ENCODE measurements at places on chromosomes 1 and 21.

DNA sequence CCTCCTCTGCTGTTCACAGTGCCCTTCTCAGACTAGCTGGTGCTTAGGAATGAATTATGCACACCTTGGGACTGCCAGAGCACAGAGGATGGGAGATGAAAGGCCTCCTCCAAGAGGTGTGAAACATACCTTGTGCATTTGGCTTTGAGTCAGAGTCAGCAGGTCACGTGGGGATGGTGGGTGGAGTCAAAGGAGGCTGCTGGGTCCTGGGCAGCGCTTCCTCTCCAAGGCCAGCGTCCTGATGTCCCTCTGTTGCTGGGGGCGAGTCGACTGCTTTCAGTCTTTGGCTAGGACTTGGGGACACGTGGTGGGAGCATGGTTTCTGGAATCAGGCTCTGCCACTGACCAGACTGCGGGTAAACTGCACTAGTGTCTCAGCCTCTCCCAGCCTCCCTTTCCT is 91.2 kb downstream of the AJAP1 start:
- no peak for DNase-seq

DNA sequence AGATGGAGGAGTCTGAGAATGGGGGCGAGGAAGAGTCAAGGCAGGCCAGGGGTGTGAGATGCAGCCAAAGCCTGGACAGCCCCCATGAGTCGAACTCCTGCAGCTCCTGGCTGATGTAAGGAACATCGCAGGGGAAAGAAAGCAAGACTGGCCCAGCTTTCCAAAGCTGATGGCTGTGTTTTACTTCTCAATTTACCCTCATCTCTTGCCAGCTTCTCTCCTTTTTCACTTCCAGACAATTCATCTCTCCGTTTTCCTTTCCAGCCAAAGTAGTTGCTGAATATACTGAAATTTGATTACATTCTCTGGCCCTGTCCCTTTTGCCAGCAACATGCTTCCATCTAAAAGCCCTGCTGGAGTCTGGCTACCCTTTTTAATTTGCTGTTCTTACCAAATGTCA is 40.0 kb upstream of the UBE2U start:
- DNase-seq, result no peak

- DNase-seq, result no peak
Observed at GRCh38 chr1:36322786-36323635, 434 bp downstream of the EVA1B start.

GRCh38 chr1:224734261-224734935 is 118.3 kb downstream of the CNIH3 start:
- no peak for DNase-seq

- no peak for DNase-seq
Observed at GRCh38 chr21:32308696-32309095, 10.0 kb downstream of the MRAP start.

DNA sequence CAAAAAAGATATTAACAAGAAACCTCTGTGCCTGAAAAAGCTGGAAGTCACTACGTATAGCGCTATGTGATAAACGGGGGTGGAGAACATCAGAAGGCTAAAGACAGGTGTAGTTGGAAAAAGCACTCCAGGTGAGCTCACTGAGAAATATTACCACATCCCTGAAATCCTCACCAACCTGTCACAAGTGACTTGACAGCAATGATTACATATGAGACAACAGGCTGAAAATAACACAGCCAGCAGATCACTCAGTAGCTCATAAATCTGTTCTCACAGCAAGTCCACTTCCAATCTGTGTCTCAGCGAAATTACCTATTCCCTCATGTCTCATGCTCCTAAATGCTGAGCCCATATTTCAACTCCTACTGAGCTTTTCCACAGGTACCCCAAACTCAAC is 120.5 kb downstream of the UBR4 start:
- no peak for DNase-seq

- no peak for DNase-seq
Observed at GRCh38 chr1:36166136-36166535, 10.2 kb downstream of the MAP7D1 start.

- no peak for DNase-seq
Observed at GRCh38 chr1:28577052-28577678, 14.9 kb upstream of the RAB42 start.

DNA sequence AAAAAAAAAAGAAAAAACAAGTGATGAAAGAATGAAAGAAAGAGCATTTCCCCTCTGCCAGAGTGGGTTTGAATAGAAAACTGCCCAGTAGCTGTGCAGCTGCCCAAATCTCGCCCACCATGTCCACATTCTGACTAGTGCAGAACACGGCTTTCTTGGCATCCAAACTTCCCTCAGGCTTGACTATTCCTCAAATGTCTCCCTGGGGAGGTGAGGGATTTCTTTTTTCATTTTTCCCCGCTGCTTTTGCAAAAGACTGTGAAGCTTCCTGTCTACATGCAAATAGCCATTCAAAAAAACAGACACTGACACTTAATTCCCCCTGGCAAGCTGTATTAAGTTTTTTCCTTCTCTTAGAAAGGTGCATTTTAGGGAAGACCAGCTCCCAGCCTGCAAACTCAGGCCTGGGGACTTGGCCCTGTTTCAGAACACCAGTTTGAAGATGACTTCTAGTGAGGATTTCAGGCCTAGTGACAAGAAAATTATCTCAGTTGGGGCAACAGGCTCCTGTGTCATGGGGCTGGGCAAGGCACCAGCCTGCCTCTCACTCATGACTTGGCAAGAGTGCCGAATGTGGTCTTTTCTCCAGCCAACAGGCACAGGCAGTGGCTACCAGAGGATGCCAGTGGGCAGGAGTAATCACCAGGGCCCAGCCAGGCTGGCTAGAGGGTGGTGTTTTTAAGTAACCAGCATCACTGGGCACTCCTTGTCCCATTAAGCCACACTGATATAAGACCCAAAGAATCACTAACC is 178.1 kb upstream of the NFIA start:
- DNase-seq, result no peak

- no peak for DNase-seq
Observed at GRCh38 chr1:6148497-6149241, 31.5 kb downstream of the CHD5 start.

GRCh38 chr1:67460676-67461500 is 30.7 kb upstream of the SERBP1 start:
- DNase-seq, result no peak

- DNase-seq, result no peak
Observed at GRCh38 chr1:233289676-233290075, 5.8 kb downstream of the PCNX2 start.

GRCh38 chr1:6392809-6393399 is 663 bp downstream of the ACOT7 start:
- DNase-seq, result no peak

DNA sequence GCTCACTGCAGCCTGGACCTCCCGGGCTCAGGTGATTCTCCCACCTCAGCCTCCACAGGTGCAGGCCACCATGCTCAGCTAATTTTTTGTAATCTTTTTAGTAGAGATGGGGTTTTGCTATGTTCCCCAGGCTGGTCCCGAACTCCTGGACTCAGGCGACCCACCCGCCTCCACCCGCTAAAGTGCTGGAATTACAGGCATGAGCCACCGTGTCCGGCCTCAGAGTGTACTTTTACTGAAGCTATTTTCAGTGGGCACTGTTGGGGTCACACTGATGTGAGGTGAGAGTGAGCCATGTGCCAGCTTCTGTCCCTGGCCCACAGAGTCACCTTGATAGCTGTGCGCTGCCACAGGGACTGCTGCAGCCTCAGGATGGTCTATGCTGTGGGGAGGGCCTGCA is 25.3 kb upstream of the HHAT start:
- no peak for DNase-seq

DNA sequence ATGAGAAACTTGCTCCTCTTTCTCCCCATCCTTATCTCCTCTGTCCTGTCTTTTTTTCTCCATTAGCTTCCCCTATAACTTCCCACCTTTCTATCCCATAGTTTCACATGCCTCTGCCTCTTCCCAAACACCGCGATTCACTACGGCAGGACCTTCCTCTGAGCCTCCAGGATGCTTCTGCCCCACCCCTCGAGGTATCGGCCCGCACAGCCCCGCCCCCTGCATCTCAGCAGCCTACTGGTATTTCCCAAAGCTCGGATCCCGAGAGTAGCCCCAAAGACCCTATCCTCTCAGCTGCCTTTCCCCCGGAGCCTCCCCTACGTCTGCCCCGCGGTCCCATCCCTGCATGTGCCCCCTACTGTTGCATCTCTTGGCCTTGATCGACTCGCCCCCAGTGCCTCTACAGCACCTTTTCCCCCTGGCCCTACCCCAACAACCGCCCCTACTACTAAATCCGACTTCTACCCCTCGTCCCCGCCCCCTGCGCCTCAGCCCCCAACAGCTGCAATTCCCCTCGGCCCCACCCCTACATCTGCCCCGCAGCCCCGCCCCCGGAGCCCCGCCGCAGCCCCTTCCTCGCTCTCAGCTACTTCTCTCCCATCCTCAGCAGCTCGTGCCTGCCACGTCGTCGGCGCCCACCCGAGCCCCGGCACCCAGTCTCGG is 512 bp downstream of the PIAS3 start:
- DNase-seq, result peak; percentile 76

DNA sequence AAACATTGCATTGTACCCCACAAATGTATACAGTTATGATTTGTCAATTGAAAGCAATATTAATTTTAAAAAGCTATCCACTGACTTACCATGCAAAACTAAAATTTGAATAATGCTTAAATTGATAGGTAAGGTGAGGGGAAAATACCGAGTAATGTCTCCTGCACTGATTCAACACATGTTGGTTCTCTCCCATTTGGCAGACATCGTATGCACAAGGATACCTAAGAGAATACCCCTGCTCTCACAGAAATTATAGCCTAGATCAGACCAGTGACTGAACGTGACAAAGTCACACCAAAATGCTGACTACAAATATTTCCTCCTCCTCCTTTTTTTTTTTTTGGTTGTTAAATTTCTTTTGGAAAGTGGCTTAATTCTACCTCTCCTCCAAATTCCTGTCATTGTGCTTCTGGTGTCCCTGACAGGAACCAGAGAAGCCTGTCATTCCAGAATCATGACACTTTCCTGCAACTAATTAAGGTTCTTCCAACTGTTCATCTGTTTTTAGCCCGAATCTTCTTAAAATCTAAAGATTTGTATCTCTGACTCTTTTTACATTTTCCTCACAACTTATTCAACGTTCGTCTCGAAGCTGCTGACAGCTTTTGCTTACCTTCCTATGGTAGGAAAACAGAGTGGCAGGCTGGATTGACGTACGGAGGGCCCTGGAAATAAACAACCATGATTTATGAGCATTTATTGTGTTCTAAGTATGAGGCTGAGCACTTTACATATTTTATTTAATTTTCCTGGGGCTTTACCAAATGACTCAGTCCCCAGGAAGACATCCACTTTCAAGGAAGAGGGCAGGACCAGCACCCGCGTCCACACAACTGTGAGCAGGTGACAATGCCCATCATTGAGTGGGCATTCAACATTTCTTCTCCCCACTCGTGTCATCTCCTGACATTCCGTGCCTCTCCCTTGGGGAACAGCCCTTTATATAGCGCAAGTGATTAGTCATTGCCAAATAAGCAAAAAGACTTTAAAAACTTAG is 57.9 kb upstream of the KCNE2 start:
- DNase-seq, result no peak

DNA sequence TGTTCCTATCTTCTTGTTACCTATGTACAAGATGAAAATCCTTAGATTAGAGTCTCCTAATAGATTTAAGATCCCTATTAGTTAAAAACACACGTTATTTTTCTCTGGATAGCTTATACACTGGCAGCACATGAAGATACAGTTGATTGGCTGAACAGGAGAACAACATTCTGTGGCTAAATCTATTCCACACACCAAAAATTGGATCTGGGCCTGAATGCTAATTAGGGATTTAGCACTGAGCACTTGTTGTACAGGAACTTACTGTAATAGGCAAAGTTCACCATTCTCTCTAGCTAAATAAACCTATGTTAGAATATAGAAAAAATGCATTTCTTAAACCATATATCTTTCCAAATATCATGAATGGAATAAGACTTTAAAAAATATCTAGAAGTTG is 117.1 kb upstream of the PTGFR start:
- DNase-seq, result no peak

GRCh38 chr1:74703386-74704182 is 29.3 kb downstream of the CRYZ start:
- DNase-seq, result no peak

DNA sequence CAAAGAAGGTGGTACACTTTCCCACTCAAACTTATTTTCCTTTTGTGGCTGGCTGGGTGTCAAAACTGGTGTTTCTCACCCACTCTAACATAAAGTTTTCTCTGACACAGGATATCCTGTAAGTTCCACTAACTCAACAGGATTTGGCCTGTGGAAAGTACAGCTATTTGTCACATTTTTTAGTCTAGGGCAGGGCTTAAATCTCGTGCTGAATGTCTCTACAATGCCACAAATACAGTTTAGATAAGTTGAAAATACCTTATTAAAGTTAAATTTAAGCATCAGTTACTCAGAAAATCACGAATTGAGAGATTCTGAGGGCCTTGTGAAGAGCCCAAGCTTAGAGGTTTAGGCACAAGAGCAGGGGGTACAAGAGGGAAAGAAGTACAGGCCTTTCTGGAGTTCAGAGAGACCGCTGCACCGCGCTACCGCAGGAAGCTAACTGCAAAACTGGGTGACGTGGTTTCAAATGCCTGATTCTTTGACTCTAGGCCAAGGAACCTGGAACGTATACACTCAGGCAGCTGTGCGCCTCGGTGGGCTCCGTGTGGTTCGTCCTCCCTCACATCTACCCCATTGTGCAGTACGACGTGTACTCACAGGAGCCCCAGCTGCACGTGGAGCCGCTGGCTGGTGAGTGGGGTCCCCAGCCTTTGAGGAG is 23.4 kb upstream of the PWP2 start:
- DNase-seq, result no peak

DNA sequence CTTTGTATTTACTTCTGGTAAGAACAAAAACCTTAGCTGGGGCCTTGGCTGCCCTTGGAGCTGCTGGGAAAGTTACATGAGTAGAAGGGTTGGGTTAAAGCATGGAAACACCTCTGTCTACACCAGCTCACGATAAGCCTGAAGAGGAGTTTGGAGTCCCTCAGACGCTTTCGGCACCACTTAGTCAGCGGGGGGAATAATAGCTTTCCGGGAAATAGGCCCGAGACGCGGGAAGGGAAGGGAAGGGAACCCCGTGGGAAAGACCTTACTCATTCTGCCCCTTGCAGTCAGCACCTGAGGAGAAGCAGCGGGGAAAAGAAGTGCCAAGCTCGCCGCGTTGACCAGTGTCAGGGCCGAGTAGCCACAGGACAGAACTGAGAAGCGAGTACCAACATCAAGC is 66.4 kb upstream of the PDE9A start:
- no peak for DNase-seq

GRCh38 chr1:111729946-111730681 is 9.1 kb downstream of the INKA2 start:
- DNase-seq, result no peak

- DNase-seq, result no peak
Observed at GRCh38 chr1:229593800-229594199, 32.1 kb downstream of the TAF5L start.

GRCh38 chr1:35592991-35593769 is 20.1 kb downstream of the TFAP2E start:
- DNase-seq, result no peak

- DNase-seq, result no peak
Observed at GRCh38 chr1:99490031-99490430, 155.9 kb upstream of the PALMD start.
